ENCODE measurements at places on chromosomes 5 and 9.

- no peak for DNase-seq
These were observed 230.3 kb downstream of the AUH start for GRCh38 chr9:91131433-91131839.

DNA sequence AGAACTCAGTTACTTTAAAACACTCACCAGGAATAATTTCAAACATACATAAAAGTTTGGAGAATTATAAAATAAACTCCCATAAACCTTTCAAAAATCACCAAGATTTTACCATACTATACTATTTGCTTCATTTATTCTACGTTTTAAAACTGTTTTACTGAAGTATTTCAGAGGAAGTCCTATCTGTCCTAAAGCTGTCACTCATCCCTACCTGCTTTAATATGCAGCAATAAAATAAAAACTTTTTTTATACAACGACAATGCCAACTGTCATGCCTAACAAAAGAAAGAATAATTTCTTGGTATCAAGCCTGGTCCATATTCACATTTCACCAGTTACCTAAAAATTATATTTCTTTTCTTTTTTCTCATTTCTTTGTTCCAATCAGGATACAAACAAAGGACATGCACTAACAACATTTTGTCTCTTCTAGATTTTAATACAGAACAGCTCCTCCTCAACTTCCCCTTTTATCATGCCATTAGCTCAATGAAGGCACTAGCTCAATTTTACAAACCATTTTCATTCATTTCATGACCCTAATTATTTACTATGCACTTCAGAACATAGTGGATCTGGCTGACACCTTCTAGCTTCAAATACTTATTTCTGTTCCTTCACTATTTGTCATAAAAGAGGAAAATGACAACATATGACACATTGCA lies 135.2 kb downstream of the GNAQ start:
- DNase-seq, result no peak

GRCh38 chr5:22348027-22348426 lies 505.1 kb downstream of the CDH12 start:
- no peak for DNase-seq

DNA sequence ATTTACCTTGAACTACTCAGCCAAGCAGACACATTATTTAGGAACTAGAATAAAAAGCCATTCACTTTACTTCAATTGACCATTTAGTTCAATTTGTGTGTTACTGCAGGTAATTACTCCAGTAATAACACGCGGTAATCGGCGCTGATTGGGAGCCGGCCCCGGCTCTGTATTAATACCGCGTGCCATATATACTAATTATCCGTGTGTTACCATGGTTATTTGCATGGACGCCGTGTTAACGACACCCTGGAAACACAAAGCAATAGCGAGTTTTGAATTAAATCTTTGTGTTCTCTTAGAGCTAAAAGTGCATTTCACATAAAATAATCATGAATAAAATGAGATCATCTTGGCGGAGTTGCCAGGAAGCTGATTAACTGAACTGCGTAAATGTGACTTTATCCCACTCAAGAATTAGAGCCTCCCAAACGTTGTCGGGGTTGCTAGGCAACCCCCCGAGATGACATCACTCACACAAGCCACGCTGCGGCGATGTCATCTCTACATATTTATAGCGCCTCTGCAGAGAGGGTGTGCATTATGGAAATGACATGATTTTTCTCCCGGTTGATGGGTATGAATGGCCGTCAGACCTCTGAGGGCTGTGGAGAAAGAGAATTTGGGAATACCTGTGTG lies 41.4 kb upstream of the RNU6ATAC start:
- no peak for DNase-seq

GRCh38 chr5:22604711-22605110 lies 248.4 kb downstream of the CDH12 start:
- no peak for DNase-seq

DNA sequence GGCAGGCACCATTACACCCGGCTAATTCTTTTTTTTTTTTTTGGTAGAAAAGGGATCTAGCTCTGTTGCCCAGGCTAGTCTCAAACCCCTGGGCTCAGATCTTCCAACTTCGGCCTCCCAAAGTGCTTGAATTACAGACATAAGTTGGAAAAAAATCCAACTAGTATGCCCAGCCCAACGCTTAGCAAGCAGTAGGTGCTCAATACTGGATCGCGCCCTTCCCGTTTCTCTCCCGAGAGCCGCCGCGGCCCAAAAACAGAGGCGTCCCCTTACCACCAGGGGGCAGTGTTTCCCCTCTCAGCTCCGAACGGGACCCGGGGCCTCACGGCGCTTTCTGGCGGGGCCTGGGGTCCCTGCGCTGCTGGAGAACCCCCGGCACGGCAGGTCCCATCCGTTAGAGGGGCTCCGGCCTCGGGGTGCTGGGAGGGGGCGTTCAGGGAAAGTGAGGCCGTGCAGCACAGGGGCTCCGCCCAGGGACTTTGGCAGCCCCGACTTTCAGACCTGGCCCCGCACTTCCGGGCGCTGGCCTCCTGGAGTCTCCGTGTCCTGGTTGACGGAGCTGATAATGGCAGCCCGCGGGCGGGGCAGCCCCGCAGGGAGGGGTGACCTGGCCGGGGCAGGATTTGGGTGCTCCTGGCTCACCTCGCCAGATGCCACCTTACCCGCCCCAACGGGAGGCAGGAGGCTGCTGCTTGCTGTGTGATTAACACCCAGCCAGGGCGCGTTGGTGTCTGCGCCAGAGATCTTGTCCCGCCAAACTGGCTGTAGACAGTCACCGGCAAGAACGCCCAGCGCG lies 15.2 kb downstream of the PTGES start:
- peak; percentile 75 for DNase-seq

- DNase-seq, result no peak
These were observed 462.5 kb upstream of the TYRP1 start for GRCh38 chr9:12230708-12231107.

- DNase-seq, result no peak
These were observed at the start of gene UGT3A1 for GRCh38 chr5:35990941-35991611. Gene UGT3A1 (minus strand): TSS chr5:35991390. CDS start chr5:35991240, 150 bp downstream.

DNA sequence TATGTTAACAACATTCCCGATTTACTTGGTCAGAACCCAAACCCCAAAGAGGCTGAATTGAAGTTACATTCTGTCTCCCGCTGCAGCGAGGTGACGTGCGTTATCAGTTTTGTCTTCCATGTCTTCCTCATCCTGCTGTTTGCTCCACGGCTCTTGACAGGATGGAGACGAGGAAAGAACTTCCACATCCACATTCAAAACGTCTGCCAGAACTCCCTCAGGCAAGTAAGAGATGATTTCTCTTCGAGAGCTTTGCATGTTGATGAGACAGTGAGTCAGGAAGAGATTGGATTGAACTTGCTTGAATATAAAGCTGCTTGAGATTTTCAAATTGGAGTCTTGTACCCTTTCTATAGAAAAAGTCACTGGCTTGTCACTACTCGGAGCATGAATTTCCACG lies 242.6 kb downstream of the AUH start:
- no peak for DNase-seq
